Prostate gland (tissue), 2 donors: ENCODE measurements at places on chromosomes 4 and X. TPM values are rescaled to one million over a fixed set of nuclear protein-coding genes. Genes with fewer than 3 reads are reported as not detected.

Gene SPIN2A
- 1.1 TPM for total RNA-seq

Gene PABPC1L2A
- 0.14 TPM for total RNA-seq

Gene RTL3
- not detected for total RNA-seq

Gene SLC25A53
- total RNA-seq: 12.1 TPM

Gene FGF2
- 4.4 TPM for total RNA-seq

Gene TRIM75
- total RNA-seq: 0.40 TPM

Gene NAA11
- total RNA-seq: 7.4 TPM

Gene FAM9B
- 1.4 TPM for total RNA-seq

Gene GASK1B
- total RNA-seq: 27.3 TPM

Gene TADA2B
- 41.2 TPM for total RNA-seq

Gene ABCG2
- total RNA-seq: 12.3 TPM

Gene NOCT
- total RNA-seq: 11.4 TPM

Gene PPEF2
- total RNA-seq: not detected

Gene LPAR4
- total RNA-seq: not detected

Gene MAGEA2B
- not detected for total RNA-seq
